ENCODE measurements at places on chromosomes 12 and 14.

DNA sequence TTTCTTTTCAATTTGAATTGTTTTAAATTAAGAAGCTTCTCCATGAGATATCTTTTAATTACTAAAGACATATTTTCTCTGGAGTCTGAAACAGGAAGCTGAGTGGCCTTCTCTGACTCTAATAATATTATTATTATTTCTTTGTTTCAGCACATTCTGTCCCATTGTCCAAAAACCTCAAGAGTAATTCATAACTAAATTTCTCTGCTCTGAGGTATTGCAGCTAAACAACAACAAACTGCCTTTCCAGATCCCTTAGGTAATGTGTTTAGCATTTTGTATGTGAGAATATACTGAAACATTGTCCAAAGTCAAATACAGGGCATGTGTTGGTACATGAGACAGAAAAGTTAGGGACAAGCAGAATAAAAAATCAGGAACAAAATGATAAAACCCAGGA, 199.0 kb upstream of the FAR2 start:
- no peak for DNase-seq

DNA sequence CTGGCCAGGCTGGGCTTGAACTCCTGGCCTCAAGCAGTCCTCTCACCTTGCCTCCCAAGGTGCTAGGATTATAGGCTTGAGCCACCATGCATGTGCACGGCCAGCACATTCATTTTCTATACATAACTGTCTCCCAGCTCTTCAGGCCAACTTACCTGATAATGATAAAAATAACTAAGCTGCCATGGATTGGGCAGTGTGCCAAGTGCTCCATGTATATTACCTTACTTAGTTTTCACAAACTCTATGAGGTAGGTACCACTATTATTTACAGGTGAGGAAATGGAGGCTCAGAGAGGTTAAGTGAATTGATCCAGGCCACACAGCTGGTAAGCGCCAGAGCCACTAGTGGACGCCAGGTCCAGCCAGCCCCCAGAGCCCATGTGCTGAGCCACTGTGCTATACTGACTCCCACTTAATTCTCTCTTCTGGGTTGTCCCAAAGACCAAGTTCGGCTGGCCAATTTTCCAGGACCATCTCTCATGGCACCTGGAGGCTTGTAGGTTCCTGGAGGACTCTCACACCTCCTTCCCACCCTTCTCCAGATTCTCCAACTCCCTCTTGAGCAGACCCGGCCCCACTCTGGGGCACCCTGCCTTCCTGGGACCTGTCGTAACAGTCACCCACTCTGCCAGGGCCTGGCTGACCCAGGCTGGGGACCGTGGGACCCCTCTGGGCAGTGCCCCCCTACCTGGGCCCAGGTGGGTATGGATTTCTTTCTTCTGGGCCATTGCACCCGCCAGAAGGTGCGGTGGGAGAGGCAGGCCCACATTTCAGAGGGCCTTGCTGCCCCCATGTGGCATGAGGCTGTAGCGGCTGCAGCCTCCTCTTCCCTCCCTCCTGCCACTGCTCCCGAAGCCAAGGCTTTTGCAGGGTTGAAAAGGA, 30.2 kb upstream of the CIPC start:
- no peak for DNase-seq

GRCh38 chr14:94101748-94102147, 8.8 kb upstream of the IFI27 start:
- no peak for DNase-seq

DNA sequence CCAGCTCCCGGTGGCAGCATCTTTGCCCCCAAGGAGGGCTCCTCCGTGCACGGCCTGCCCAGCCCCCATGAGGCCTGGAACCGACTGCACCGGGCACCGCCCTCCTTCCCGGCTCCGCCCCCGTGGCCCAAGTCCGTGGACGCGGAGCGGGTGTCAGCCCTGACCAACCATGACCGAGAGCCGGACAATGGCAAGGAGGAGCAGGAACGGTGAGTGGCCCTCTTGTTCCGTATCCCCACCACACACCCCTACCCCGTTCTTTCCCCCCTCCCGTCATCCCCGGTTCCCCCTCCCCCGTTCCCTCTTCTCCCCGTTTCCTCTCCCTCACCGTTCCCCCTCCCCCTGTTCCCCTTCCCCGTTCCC, 28.3 kb downstream of the LRCOL1 start:
- DNase-seq: no peak

GRCh38 chr14:32011225-32011624, 65.9 kb upstream of the ARHGAP5 start:
- no peak for DNase-seq

DNA sequence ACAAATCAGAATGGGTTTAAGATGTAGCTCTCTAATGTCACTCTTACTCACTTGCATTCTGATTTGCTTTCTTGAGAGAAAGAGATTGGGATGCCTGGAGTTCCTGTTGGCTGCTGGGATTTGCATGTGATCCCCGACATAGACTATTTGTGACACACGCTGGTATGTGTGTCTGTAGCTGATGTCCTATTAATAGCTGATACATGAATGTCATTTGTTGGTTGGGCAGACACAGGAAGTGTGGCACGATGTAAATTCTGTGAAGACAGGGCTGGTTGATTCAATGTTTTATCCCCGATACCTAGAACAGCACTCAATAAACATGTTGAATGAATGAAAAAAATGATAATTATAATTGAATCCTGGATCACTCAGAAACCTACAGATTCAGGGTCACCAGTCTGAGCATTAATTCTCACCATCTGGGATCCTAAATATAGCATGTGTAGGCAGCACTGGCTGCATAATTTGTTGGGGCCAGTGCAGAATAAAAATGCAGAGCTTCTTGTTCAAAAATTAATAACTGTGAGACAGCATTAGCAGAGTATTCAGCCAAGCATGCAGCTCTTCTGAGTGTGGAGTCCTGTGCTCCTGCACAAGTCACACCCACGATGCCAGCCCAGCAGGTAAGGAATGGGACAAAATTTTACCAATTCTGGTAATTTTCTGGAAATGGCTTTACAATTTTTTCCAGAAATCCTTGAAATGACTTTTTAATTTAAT, 35.5 kb upstream of the SOCS2 start:
- DNase-seq: no peak

- DNase-seq: no peak
Observed at GRCh38 chr14:87994974-87995373, 2.0 kb upstream of the GALC start.

Data from AG04449 (cell line).